ENCODE measurements at places on chromosomes 2 and 18.
A peak's percentile ranks its signal among the peaks of the same experiment; 100 is the strongest.

- no peak for DNase-seq
Observed at GRCh38 chr2:218857371-218858137, 2.1 kb upstream of the WNT6 start.

DNA sequence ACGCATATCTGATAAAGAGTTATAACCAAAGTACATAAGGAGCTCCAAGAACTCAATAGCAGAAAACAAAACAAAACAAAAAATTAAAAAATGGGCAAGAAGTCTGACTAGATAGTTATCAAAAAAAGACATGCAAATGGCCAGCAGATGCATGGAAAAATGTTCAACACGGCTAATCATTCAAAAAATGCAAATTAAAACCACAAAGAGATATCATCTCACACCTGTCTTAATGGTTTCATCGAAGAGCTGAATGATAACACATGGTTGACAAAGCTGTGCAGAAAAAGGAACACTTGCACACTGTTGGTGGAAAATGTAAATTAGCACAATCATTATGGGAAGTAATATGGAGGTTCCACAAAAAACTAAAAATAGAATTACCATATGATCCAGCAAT, 751.3 kb upstream of the POU3F3 start:
- DNase-seq = no peak

DNA sequence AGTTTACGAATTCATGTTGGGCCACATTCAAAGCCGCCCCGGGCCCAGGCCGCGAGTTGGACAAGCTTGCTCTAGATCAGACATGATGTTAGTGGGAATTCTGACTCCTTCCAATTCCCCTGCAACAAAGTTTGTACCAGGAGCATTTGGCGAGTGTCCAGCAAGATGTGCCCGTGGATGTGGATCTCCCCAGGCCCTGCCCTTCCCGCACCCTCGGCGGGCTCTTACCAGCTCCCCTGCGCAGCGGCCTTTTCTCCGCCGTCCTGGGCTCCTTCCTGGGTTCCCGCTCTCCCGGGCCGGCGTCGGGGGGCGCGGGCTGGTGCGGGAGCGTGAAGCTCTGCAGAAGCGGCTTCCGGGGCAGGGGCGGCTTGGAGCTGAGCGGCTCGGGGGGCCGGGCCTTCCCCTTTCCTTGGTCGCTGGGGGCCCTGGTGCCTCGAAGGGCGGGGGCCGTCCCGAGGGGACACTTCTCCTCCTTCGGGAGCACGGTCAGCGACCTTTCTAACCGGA, 90.8 kb upstream of the MGAT4A start:
- DNase-seq = no peak

DNA sequence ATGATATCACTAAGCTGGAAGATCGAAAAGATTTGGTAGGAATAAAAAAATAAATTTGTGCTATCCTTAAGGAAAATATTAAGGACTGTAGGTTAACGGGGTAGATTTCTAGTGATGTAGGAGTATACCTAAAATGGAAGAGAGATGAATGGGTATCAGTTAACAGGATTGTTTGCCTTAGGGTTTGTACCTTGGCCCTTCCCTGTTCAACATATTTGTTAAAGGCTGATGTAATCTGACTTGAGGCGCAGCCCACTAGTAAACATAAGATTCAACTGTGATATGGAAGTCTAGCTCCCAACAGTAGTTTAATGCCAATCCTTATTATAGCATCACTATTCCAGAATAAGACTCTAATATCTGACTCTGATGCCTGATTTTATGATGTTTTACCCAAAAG, 685.2 kb downstream of the DCC start:
- DNase-seq = no peak

GRCh38 chr2:235900631-235901030, 267.6 kb downstream of the GBX2 start:
- DNase-seq = no peak

DNA sequence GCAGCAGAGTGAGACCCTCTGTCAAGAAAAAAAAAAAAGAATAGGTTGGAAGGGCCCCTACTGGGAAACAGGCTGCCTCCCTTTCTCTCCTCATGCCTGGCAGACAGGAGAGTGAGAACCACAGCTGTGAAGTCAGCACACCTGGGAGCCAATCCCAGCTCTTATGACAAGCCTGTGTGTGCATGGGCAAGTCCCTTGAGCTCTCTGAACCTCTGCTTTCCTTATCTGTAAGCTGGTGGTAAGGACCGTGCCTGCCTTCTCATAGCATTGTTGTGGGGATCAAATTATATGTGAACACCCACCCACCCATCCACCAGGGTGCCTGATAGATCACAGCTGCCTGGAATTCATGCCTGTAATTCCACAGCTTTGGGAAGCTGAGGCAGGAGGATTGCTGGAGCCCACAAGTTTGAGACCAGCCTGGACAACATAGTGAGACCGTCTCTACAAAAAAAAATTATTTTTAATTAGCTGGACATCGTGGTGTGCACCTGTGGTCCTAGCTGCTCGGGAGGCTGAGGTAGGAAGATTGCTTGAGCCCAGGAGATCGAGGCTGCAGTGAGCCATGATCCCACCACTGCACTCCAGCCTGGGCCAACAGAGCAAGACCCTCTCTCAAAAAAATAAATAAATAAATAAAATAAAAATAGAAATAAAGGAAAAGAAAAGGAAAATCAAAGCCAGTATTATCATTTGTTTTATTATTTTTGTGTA, 66.9 kb upstream of the MCFD2 start:
- no peak for DNase-seq

GRCh38 chr2:12442476-12442847, 274.3 kb upstream of the TRIB2 start:
- no peak for DNase-seq

- no peak for DNase-seq
Observed at GRCh38 chr18:30623401-30624065, 419.0 kb downstream of the DSC3 start.

GRCh38 chr2:220034426-220035130, 407.1 kb downstream of the SLC4A3 start:
- no peak for DNase-seq

- DNase-seq = no peak
Observed at GRCh38 chr2:142131010-142131669, at the start of gene LRP1B. Gene LRP1B, minus strand, starts transcription at chr2:142131016. Its CDS starts 287 bp downstream, at chr2:142130729.

- DNase-seq = no peak
Observed at GRCh38 chr18:10377956-10378355, 76.5 kb upstream of the APCDD1 start.

GRCh38 chr2:96144481-96145035, 682 bp downstream of the DUSP2 start:
- peak; percentile 43 for DNase-seq

- no peak for DNase-seq
Observed at GRCh38 chr2:66445076-66445924, 10.4 kb downstream of the MEIS1 start.

DNA sequence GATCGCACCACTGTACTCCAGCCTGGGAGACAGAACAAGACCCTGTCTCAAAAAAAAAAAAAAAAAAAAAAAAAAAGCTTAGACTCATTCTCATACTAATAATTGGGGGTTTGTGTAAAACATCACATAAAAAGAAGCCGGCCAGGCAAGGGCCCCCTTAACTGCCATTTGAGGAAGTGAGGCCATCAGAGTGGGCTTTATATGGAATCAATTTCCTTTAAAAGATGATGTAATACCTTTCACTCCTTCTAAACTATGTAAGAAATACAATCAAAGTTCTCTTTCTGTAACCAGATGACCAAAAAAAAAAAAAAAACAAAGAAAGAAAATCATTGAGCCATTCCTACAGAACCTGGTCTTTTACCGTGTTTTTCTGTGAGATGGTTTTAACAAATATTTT, 13.1 kb upstream of the GPR55 start:
- no peak for DNase-seq

- no peak for DNase-seq
Observed at GRCh38 chr18:32138332-32138982, 46.8 kb downstream of the RNF138 start.

- no peak for DNase-seq
Observed at GRCh38 chr2:238594796-238595749, 168.3 kb downstream of the ASB1 start.

DNA sequence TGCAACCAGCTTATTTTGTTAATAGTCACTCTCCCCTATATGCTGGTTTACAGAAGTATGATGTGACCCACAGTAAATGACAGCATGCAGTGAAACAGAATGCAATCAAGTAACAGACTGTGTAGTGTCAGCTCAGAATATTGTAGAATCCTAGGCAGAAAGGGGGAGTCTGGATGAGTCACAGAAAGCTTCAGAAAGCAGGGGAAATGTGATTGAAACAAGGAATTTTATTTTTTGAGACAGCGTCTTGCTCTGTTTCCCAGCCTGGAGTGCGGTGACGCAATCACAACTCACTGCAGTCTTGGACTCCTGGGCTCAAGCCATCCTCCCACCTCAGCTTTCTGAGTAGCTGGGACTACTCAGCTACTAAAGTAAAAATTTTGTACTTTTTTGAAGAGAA, 219.9 kb upstream of the FBXO11 start:
- no peak for DNase-seq

GRCh38 chr2:188276255-188276654, 15.4 kb upstream of the GULP1 start:
- no peak for DNase-seq

DNA sequence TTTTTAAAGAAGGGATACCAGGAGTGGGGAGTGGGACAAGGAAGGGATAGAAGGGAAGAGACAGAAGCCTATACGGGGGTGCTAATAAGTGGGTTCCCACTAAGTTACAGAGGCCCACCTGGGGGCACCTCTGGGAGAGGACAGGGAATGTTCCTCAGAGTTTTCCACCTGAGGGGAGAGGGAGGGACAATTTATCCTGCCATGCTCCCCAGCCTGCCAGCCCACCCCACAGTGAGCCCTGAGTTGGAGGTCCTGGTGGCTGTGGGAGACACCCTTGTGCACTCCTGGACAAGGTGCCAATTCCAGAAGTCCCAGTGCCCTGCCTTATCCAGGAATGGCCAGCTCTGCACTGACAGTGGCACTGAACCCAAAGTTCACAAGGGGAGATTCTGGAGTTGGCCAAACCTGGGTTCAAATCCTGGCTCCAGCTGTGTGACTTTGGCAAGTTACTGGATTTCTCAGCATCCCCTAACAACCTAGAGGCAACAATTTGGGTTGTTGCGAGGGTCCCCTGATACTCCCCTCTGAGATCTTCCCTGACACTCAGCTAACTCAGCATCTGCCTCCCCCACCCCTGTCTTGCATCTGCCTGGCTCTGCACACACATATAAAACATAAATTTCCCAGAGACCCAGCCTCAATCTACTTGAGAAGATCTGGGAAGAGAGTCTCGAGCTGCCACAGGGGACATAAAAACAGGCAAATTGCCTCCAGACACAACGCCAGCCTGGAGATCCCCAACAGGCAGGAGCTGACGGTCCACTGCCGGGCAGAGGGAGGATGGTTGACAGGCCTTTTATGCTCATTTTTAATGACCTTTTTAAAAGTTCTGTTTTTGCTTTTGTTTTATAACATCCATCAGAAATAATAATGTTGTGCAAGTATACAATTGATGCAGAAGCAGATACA, 98.7 kb upstream of the ST3GAL5 start:
- DNase-seq = no peak

- no peak for DNase-seq
Observed at GRCh38 chr2:240925191-240925567, 19.0 kb downstream of the CROCC2 start.

GRCh38 chr18:66555585-66555984, 48.3 kb downstream of the CDH19 start:
- DNase-seq = no peak

DNA sequence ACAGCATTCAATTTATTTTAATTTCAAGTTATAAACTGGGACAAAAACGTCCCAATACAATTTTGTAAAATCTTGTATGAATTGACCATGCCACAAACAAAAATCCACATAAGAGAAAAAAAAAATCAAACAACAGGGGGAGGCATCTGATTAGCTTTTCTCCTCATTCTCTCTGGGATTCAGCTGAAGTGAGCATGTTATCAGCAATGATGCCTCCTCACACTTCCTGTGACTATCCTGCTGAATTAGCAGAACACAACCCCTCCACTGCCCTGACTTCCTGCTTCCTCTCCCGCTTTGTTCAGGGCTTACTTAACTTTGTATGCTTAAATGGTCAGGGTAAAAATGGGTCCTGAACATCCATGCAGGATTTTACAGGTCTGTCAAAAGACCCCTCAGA, 132.2 kb upstream of the ITGB6 start:
- no peak for DNase-seq

DNA sequence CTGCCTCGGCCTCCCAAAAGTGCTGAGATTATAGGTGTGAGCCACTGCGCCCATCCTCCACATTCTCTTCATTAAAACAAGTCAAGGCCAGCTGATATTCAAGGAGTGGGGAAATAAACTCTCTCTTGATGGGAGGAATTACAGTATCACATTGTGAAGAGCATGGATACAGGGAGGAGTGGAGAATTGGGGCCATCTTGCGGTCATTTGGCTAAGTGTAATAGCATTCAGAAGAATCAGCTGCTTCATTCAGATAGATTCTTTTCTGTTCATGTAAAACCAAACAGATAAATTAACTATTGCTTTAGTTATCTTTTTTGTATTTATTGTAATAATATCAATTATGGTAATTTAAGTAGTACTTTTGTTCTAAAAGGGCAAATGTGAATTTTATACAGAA, 156.3 kb downstream of the UBR3 start:
- no peak for DNase-seq

GRCh38 chr2:240278661-240279060, 138.2 kb upstream of the OTOS start:
- no peak for DNase-seq

GRCh38 chr2:120660056-120660694, 75.5 kb upstream of the GLI2 start:
- no peak for DNase-seq

DNA sequence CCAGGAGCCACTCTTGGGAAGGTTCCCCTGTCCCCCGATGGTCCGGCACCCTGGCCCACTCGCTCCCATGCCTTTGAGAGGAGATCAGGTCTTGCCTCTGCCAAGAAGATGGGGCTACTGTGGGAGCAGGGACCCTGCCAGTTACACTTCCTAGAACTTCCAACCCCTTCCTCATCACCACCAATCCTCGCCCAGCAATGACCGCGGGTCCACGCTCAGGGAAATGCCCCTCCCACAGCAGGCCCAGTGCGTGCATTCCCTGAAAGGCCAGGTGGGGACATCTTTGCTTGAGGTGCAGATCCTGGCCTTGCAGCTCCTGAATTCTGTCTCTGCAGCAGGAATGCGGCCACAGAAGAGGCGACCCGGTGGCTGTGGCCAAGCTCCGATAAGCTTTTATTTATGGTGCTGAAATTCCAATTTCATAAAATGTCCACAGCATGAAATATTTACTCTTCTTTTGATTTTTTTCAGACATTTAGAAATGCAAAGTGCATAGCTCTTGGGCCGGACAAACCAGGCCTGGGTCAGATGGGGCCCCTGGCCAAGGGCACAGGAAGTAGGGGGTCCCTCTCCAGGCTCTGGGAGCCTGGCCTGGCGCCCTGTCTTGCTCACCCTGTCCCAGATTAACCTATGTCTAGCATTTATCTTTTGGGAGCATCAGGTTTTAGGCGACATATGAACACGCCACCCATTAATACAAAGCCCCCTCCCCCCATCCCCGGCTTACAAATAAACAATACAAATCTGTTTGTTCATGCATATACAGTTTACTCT, 29.8 kb downstream of the PXDN start:
- DNase-seq = no peak

DNA sequence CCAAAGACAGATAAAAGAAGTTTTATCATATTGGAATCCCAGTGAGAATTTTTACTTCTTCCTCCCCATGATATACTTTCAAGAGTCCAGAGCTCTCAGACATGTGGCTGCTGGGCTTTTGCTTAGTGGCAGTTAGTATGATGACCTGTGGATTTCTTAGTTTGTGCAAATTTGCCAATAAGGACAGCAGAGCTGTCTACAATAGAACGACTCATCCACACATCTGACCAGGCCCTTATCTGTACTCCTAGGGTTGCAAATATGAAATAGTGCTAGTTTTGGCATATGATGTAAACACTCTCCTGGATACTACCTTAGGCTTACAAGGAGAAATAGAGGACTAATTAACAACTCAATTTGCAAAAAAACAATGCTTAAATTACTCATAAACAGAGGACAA, 758.4 kb upstream of the TMEFF2 start:
- no peak for DNase-seq

Measured in activated CD4-positive, alpha-beta T cell treated with anti-CD3 and anti-CD28 coated beads for 1 hour (primary cell).